ENCODE measurements at places on chromosomes 3 and 15.
A peak's percentile ranks its signal among the peaks of the same experiment; 100 is the strongest.

DNA sequence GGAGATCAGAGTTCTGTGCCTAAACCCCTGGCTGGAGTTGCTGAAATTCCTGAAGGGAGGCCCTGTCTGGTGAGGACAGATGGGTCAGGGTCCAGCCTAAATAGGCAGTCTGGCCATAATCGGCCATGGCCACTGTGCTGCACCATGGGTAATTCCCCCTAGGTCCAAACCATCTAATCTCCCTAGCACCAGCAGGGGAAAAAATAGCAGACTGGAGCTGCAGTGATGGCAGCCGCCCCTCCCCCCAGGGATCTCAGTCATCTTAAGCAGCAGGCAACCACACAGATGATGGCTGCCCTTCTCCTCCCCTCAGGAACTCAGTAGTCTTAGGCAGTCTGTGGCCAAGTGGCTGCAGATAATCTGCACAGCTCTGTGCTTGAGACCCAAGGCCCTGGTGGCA lies 68.4 kb upstream of the CD96 start:
- no peak for DNase-seq

- no peak for DNase-seq
Measured at GRCh38 chr3:79976466-79976865, 208.7 kb upstream of the ROBO1 start.

DNA sequence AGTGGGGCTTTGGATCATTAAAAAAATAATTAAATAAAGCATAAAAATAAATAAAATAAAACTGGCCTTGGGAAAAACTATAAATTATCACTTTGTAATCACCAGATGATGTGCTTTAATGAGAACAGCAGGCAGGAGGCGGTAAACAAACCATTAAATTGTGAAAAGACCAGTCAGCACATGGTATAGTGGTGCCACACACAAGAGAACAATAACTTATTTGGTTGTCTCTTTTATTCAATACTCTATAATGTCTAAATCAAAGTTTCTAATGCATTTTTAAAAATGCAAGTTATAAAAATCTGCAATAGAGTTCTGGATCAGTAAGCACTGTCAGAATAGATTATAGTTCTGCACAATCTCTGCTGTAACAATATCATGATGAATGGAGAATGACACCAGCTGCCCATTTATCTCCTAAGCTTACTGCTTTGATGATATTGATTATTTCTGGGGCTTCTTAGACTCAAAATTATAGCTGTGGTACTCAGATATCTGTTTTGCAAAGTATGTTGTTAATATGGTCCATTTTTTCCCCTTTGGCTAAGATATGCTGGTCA lies 259.3 kb downstream of the NAALADL2 start:
- no peak for DNase-seq

- peak; percentile 94 for DNase-seq
Measured at GRCh38 chr3:16338999-16339398, 74.0 kb downstream of the OXNAD1 start.

- peak; percentile 49 for DNase-seq
Measured at GRCh38 chr15:100726421-100727190, 124.2 kb downstream of the ASB7 start.

GRCh38 chr3:59412516-59412915 lies 362.7 kb upstream of the CFAP20DC start:
- DNase-seq = no peak
